ENCODE measurements at places on chromosomes 13 and 19. TPM values are rescaled to one million over a fixed set of nuclear protein-coding genes. Genes with fewer than 3 reads are reported as not detected.

The ONECUT3 gene
- not detected for total RNA-seq

The HPN gene
- 0.11 TPM for total RNA-seq

The KLK14 gene
- 0.48 TPM for total RNA-seq

The SYDE1 gene
- not detected for total RNA-seq

The ZNF548 gene
- 37.3 TPM for total RNA-seq

The LYPD3 gene
- total RNA-seq, result not detected

The SMIM24 gene
- total RNA-seq, result 1.2 TPM

The FUT2 gene
- total RNA-seq, result not detected

- DNase-seq, result no peak
These were observed 29.9 kb downstream of the ATP7B start for GRCh38 chr13:51981355-51981754.

- DNase-seq, result no peak
These were observed 58.7 kb downstream of the MRPL57 start for GRCh38 chr13:21235174-21235573.

GRCh38 chr13:98977568-98978265 lies at the start of gene DOCK9:
TSS of gene DOCK9 (minus strand) at chr13:98978064. CDS start at chr13:98977909, 155 bp downstream.
- DNase-seq, result no peak

DNA sequence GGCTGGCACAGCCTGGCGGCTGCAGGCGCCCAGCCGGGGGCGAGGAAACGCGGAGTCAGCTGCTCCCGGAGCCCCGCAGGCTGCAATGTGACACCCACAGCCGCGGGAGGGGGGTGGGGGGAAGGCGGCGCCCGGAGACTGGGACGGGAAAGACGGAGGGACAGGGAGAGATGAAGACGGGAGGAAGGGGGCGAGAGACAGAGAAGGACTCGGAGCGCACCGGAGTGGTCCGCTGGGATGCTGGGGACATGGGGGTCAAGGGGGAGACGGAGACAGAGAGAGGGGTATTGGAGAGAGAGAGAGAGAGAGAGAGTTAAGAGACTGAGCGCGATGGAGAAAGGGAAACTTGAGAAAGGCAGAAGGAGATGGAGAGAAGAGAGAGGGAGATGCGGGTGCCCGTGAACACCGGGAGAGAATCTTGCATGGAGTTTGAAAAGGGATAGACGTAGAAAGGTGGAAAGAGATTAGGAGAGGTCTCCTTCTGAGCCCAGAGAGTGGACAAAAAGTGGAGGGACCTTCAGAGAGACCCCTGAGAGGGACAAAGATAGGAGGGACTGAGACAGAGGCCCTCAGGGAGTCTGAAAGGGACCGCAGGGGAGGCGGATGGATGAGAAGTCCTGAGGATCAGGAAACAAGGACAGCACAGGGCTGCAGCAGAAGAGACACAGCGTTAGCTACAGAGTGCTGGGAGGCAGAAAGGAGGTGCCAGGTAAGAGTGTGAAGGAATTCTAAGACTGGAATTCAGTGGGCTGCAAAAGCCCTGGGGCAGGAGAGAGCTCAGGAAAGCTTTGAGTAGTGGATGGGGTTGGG lies 1.0 kb downstream of the SCN1B start:
- DNase-seq, result no peak

GRCh38 chr19:38252941-38253691 lies 3.1 kb downstream of the PPP1R14A start:
- DNase-seq, result no peak

DNA sequence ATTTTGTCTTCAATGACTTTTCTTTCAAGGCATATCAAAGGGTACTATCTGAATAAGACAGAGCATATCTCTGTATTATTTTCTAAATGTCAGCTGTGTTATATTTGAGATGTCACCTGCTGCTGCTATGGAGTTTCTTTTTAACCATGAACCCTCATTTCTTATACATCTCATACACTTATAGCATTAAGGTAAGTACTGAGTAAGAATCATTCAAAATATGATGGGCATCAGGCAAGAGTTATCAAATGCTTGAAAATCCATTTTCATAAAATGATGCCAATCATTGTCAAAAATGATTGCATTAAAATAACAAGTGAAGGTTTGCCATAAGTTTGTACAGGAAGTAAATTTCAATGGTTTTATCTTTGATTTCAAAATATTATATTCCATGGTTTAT lies 2005.0 kb upstream of the PCDH20 start:
- no peak for DNase-seq

DNA sequence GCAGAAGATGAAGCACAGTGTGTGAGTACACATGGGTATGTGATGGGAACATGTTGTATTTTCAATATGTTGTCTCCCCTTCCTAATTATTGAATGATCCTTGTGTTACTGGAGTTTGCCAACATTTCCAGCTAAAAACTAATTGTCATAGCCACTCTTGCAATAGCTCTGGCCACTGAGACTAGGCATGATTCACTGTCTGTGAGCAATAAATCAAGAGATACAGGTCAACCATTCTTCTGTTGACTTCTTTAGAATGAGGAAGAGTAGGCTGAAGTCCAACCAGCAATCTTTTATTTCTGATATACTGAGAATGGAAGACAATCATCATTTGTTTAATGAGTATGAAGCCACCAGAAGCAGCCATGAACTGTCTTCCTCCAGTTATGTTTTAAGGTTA lies 413.9 kb downstream of the SLITRK5 start:
- DNase-seq, result no peak

- no peak for DNase-seq
These were observed 25.5 kb downstream of the ADPRHL1 start for GRCh38 chr13:113427562-113428468.

DNA sequence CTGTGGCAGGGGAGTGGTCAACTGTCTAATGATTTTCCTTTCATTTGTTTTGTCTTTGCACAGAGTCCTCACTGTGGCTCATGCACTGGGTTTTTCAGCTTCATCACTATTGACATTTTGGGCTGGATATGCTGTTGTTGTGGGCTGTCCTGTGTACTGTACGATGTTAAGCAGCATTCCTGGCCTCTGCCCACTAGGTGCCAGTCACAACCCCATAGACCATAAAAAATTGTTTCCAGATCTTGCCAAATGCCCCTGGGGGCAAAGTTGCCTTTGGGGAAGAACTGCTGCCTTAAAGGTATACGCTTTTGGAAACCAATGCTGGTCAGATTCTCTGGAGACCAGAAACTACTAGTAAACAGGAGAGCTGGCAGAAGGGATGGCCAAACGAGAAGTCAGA lies 310.4 kb downstream of the SPRY2 start:
- no peak for DNase-seq

GRCh38 chr19:4088975-4089374 lies 22.3 kb upstream of the ZBTB7A start:
- no peak for DNase-seq

DNA sequence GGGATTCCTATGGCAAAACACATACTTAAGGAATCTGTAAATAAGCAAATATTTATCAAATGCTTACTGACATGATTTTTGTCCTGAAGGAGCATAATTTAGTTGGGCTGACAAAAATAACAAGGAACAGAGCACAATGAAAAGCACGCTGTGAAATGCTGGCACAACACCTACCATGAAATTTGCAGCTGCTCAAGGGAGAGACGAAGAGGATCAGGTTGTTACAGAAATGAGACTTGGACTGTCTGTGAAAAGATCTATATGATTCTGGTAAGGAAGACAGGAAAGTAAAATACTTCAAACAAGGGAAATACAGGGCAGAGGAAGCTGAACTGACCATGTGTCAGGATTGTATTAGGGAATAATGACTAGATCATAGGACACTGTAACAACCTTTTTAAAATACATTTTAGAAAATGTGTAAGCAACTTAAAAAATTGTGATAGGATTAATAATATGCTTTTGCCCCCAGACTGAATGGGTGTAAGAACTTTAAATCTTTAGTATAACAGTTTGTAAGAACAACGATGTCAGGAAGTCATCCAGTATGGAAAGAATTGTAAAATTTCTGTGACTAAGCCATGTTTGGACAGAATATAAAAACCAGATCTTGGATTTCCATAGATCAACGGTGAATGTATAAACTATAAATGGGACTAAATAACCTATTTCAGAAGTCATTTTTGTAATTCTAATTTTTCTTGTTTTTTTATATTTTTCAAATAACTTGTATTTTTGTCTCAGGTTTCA lies 1556.0 kb downstream of the EFNB2 start:
- DNase-seq, result no peak

DNA sequence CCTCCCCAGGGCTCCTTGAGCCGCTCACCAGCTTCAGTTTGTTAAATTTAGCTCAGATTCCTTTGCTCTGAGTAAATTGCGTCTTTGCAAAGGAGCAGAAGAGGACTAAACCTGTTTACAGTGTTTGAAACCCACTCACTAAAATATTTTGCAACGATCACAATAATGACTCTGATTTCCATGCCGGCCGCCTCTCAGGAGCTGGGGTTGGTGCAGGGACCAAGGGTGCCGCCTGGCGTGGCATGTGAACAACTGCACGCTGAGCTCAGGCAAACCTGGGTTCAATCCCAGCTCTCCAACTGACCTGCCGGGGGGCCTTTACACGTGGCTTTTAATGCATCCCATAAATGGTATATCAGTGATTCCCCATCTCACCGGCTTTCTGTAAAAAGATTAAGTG lies 68.7 kb upstream of the CACNA1A start:
- DNase-seq, result no peak

DNA sequence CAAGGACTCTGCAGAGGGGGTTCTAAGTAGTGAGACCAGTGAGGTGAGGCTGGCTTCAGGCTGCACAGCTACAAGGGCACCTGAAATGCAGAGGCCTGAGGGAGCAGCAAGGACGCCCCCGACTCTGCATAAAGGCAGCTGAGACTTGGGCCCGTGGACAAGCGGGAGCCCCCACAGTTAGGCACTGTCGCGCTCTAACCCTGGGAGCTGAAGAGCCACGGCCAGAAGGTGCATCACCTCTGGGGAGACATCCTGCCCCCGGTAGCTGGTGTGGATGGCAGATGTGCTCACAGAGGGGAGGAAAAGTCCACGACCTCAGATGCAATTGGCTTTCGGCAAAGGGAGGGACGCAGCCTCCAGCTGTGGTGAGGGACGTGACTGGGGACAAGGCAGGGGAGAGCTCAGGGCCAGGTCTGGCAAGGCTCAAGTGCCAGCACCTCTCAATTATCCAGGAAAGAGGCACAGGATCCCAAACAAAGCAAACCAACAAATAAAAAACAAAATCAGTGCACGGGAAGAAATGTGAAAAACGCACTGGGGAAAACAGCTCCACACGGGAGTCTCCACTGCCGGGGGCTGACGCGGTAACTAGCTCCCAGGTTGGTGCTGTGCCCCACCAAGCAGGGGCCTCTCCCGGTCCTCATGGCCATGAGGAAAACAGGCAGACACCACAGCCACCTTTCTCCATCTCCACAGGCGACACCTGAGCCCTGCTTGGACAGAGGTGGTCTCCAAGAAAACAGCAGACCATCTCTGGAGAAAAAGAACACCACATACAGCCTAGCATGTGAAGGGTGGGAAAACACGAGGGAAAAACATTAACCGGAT lies 23.0 kb upstream of the PLPP2 start:
- no peak for DNase-seq

DNA sequence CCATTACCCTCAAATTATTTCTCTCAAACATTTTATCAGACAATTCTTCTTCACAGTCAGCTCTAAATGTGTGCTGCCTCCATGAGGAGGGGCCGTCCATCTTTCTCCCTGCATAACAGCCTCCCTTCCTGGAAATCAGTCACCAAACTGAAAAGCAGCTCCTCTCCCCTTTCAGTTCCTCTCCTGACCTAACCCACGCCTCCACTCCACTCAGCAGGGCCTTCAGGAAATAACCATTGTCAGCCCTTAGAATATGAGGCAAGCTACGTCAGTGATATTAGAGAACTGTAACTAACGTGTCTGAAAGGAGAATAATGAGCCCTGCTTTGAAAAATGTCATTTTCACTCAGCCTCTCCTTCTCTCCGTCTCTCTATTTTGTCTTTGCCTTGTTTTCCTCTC lies 116.2 kb downstream of the OLFM4 start:
- peak; percentile 56 for DNase-seq

- DNase-seq, result no peak
These were observed 5.8 kb upstream of the KMT5C start for GRCh38 chr19:55333870-55334269.

- DNase-seq, result peak; percentile 98
These were observed 126.9 kb downstream of the SIPA1L3 start for GRCh38 chr19:38033658-38034491.

DNA sequence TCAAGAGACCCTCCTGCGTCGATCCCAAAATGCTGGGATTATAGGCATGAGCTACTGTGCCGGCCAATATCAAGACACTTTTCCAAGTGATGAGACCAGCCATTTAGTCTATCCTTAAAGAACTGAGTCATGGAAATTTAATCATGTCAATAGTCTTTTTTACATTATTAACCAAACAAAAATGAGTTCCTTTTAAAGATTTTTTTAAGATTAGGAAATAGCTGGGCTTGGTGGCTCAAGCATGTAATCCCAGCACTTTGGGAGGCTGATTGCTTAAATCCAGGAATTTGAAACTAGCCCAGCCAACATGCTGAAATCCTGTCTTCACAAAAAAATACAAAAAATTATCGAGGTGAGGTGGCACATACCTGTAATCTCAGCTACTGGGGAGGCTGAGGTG lies 16.7 kb upstream of the ZNF564 start:
- DNase-seq, result no peak

DNA sequence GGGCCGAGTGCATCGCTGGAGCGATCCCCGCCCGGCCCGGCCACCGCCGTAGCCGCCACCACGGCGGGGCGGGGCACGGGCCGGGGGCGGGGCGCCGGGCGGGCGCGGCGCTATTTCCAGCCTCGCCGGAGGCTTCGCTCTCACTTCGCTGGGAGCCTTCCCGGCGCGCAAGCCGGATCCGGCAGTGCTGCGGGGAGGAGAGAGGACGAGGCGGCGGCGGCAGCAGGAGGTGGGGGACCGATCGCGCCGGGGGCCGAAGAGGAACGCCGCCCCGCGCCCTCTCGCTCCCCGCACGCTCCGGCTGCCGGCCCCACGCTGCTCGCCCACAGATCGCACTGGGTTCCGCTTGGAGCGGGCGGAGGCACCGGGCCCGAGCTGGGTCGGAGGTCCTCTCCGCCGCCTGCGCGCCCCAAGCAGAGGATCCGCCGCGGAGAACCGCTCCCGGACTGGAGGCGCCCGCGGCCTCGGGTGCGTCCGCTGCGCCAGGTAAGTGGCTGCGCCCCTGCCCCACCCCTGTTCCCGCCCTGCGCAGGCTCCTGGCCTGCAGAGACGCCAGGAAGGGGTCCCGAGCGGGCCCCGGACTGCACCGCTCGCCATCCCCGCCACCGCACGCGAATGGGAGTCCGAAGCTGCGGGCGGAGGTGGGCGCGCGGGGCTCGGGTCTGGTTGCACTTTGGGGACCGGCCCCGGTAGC lies at the start of gene CHST8:
Gene CHST8 (plus strand): TSS at position 143 of the 694 bp plus-strand sequence. CDS start 67,309 bp downstream, outside the sequence.
- DNase-seq, result no peak

Measured in Karpas-422 (cell line).